SHP77 (cell line): ENCODE measurements at places on chromosomes 13 and 19.

- no peak for DNase-seq
Observed at GRCh38 chr19:49229416-49229815, 71.8 kb downstream of the TRPM4 start.

DNA sequence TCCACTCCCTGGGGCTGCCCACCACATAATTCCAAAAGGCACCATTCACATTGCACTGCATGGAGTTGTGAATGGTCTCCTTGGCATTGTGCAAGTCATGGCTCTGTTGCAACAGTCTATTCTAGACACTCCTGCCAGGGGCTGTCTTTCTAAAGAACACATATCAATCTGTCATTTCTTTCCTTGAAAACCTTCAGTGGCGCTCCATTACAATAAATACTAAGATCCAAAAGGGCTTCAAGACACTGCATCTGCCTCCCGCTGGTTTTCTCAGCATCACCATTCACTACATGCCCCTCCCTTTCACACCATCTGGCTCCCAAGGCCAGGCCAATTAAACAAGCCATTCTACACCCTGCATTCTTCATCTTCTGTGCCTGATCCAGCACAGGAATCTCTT, 32.2 kb upstream of the TM9SF2 start:
- DNase-seq, result no peak

- no peak for DNase-seq
Observed at GRCh38 chr19:18392926-18393325, 4.5 kb downstream of the LRRC25 start.

- no peak for DNase-seq
Observed at GRCh38 chr19:34348899-34349487, 16.0 kb upstream of the GPI start.

GRCh38 chr13:67964986-67965385, 734.9 kb upstream of the PCDH9 start:
- no peak for DNase-seq

DNA sequence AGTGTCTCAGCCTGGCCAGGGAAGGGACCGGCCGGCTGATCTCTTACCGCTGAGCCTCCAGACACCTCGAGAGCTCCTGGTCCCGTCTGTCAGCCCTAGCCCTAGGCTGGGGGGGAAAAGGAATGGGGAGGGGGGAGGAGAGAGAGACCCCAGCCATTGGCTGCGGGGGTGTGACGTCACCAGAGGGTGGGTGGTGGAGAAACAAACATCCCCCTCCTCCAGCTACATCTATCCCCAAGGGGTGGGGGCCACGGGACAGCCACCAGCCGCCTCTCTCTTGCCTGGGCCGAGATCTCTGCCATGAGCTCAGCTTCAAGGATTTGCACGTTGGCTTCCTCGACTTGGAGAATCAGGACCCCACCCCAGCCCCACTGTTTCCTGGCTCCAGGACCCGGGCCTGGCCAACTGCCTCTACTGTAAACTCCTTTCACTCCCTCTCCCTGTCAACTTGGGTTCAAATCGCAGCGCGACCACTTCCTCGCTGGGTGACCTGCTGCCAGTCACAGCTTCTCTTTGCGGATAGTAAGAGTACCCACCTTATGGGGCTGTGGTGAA, at the start of gene PRX:
Gene PRX (minus strand): TSS at position 88 of the 555 bp plus-strand sequence. CDS start 5,446 bp downstream, outside the sequence.
- DNase-seq, result no peak
